ENCODE measurements at places on chromosomes 7 and 10.
A peak's percentile ranks its signal among the peaks of the same experiment; 100 is the strongest.

- no peak for DNase-seq
- H3K4me1 ChIP-seq = peaks cover 29% of the 10 kb centered on the region
- no peak overlapping the region for H3K27ac ChIP-seq
- peaks cover 2% of the 10 kb centered on the region for H3K27me3 ChIP-seq
- H3K4me3 ChIP-seq = no peak overlapping the region
Measured at GRCh38 chr10:79063661-79064492, 4.9 kb upstream of the ZMIZ1 start.

DNA sequence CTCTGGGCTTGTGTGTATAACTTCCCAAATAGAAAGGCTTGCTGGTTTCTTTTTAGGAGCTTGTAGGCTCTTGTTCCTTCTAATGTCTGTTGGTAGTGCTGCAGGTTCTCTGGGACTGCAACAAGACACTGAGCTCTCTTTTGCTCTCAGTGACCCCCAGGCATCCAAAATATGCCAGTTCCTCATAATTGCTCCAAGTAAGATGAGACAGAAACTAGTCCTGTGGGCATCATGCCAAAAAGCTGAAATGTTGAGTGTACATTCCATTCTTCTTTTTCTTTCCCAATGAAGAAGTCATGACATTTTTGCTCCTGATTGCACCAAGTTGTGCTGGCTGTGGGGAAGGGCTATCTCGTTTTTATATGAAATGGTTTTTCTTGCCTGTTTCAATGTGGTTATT is 7.1 kb upstream of the BTBD16 start:
- H3K4me1 ChIP-seq = no peaks in the 10 kb centered on the region
- H3K27ac ChIP-seq = no peak overlapping the region
- H3K4me3 ChIP-seq = no peak overlapping the region
- peaks cover 11% of the 10 kb centered on the region for H3K27me3 ChIP-seq
- H3K36me3 ChIP-seq = no peaks in the 10 kb centered on the region

GRCh38 chr7:42452356-42452755 is 215.3 kb upstream of the GLI3 start:
- DNase-seq = no peak
- H3K4me3 ChIP-seq = no peak overlapping the region
- H3K27ac ChIP-seq = no peak overlapping the region

GRCh38 chr10:51602326-51602725 is 97.1 kb downstream of the CSTF2T start:
- no peak overlapping the region for H3K27ac ChIP-seq
- no peaks in the 10 kb centered on the region for H3K36me3 ChIP-seq
- DNase-seq = no peak
- H3K4me3 ChIP-seq = no peak overlapping the region

- H3K4me1 ChIP-seq = peaks cover 6% of the 10 kb centered on the region
- H3K4me3 ChIP-seq = no peak overlapping the region
- peaks cover 5% of the 10 kb centered on the region for H3K27me3 ChIP-seq
- H3K27ac ChIP-seq = no peak overlapping the region
Measured at GRCh38 chr10:132904181-132904813, 38.1 kb downstream of the CFAP46 start.

- H3K4me1 ChIP-seq = peaks cover 14% of the 10 kb centered on the region
- H3K27me3 ChIP-seq = no peaks in the 10 kb centered on the region
- no peak overlapping the region for H3K27ac ChIP-seq
- H3K4me3 ChIP-seq = no peak overlapping the region
Measured at GRCh38 chr7:158795272-158795671, 34.0 kb downstream of the ESYT2 start.

GRCh38 chr7:66720561-66720960 is 20.0 kb upstream of the RABGEF1 start:
- H3K36me3 ChIP-seq = peaks cover 20% of the 10 kb centered on the region
- no peaks in the 10 kb centered on the region for H3K27me3 ChIP-seq
- DNase-seq = no peak
- no peaks in the 10 kb centered on the region for H3K4me1 ChIP-seq

GRCh38 chr7:104895522-104896236 is 118.3 kb upstream of the KMT2E start:
- no peak overlapping the region for H3K27ac ChIP-seq
- no peaks in the 10 kb centered on the region for H3K36me3 ChIP-seq
- no peaks in the 10 kb centered on the region for H3K27me3 ChIP-seq

DNA sequence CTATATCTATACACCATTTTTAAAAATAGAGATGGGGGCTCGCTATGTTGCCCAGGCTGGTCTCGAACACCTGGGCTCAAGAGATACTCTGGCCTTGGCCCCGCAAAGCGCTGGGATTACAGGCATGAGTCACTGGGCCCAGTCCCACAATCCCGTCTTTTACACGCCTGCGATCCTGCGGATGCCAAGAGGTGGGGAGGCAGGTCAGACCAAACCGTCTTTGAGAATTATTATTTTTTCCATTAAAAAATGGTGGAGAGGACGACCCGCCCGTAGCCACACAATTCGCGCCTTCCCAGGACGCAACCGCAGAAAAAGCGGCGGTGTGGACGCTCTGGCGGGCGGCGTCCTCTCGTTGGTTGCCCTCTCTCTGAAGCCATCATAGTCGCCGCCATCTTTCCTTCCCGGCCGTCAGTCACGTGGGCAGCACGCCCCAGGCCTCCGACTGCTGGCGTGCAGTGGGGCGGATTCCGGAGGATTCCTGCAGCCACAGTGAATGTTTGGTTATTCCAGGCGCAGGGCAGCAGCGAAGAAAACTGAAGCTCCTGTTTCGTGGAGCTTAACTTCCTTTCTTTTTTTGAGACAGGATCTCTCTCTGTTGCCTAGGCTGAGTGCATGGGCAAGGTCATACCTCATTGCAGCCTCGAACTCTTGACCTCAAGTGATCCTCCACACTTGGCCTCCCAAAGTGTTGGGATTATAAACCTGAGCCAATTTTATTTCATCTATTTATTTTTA is 9.9 kb upstream of the EPHB4 start:
- H3K27ac ChIP-seq = peak overlapping the region; percentile 72
- no peaks in the 10 kb centered on the region for H3K27me3 ChIP-seq
- DNase-seq = peak; percentile 80
- H3K4me1 ChIP-seq = peaks cover 7% of the 10 kb centered on the region

- H3K27ac ChIP-seq = no peak overlapping the region
- H3K4me1 ChIP-seq = peaks cover 11% of the 10 kb centered on the region
- H3K36me3 ChIP-seq = peaks cover 24% of the 10 kb centered on the region
Measured at GRCh38 chr10:121921238-121921931, 6.4 kb downstream of the ATE1 start.

- H3K27me3 ChIP-seq = no peaks in the 10 kb centered on the region
- peaks cover 77% of the 10 kb centered on the region for H3K4me1 ChIP-seq
- H3K27ac ChIP-seq = peak overlapping the region; percentile 74
- H3K4me3 ChIP-seq = no peak overlapping the region
Measured at GRCh38 chr7:155660758-155661093, 16.3 kb downstream of the RBM33 start.

GRCh38 chr10:60353519-60354258 is 36.0 kb downstream of the ANK3 start:
- H3K36me3 ChIP-seq = no peaks in the 10 kb centered on the region
- DNase-seq = no peak
- no peak overlapping the region for H3K4me3 ChIP-seq
- H3K27ac ChIP-seq = peak overlapping the region; percentile 4
- H3K4me1 ChIP-seq = no peaks in the 10 kb centered on the region
- H3K27me3 ChIP-seq = no peaks in the 10 kb centered on the region

- H3K27me3 ChIP-seq = peaks cover 15% of the 10 kb centered on the region
- no peak overlapping the region for H3K27ac ChIP-seq
- no peaks in the 10 kb centered on the region for H3K36me3 ChIP-seq
- H3K4me3 ChIP-seq = no peak overlapping the region
Measured at GRCh38 chr10:93715345-93715744, 13.0 kb upstream of the FRA10AC1 start.

GRCh38 chr10:77944519-77944918 is 18.0 kb upstream of the DLG5 start:
- H3K4me3 ChIP-seq = no peak overlapping the region
- peaks cover 19% of the 10 kb centered on the region for H3K27me3 ChIP-seq
- H3K4me1 ChIP-seq = peaks cover 2% of the 10 kb centered on the region
- no peaks in the 10 kb centered on the region for H3K36me3 ChIP-seq
- no peak overlapping the region for H3K27ac ChIP-seq

- H3K4me3 ChIP-seq = peak overlapping the region; percentile 43
- DNase-seq = no peak
Measured at GRCh38 chr7:98399462-98399861, 1.4 kb downstream of the BAIAP2L1 start.

DNA sequence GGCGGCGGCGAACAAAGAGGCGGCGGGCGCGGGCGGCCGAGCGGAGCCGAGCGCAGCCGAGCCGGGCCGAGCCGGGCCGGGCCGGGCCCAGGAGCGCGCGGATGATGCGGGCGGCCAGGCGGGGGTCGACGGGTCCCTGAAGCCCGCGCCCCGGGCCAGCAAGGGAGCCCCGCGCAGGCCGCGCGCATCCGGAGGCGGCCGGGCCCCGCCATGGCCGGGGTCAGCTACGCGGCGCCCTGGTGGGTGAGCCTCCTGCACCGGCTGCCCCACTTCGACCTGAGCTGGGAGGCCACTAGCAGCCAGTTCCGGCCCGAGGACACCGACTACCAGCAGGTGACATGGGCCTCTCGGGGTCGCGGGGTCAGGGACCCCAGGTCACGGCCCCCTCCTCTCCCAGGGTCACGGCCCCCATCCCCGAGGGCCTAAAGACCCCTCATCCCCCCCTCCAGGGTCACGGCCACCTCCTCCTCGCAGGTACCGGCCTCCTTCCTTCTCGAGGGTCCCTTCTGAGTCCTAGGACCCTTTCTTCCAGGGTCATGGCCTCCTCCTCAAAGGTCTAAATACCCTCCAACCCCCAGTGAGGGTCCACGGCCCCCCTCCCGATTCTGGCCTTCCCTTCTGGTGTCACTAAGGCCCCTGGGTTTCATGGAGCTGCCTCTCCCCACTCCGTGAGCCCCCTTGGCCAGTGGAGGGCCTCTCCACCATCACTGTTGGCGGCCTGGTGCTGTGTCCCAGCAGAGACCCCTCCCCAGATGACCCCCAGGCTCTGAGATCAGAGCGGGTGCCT is at the start of gene TTYH3:
TTYH3 (plus strand) TSS at position 41 of the 787 bp plus-strand sequence; CDS start at position 211, 170 bp downstream.
- peak within 1 kb of the TSS; percentile 53 for H3K27ac ChIP-seq
- H3K27me3 ChIP-seq = no peaks in the 10 kb centered on the region
- peak within 1 kb of the TSS; percentile 92 for H3K4me3 ChIP-seq
- peaks cover 15% of the 10 kb centered on the region for H3K4me1 ChIP-seq
- peak; percentile 35 for DNase-seq

- peak overlapping the region; percentile 91 for H3K4me3 ChIP-seq
- DNase-seq = peak; percentile 28
- H3K4me1 ChIP-seq = peaks cover 39% of the 10 kb centered on the region
- H3K27me3 ChIP-seq = no peaks in the 10 kb centered on the region
Measured at GRCh38 chr7:92246360-92247101, 757 bp downstream of the ANKIB1 start.

DNA sequence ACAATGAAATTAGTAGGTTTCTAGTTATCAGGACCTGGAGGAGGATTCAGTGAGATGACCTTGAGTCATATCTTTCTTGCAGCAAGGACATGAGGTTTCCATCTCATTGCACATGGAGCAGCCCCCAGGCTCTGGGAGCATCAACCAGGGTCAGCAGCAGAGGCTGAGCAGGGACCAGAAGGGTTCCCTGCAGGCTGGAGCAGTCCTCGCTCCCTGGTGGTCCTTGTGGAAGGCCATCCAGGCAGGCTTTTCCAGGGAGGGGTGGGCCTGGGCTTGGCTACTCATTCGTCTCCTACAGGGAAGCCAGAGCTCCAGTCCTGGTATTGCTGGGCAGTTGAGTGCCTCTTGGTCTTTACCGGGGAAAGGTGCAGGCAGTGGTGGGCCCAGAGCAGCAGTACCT is 587.5 kb downstream of the GLRX3 start:
- no peak overlapping the region for H3K4me3 ChIP-seq
- H3K36me3 ChIP-seq = no peaks in the 10 kb centered on the region
- no peaks in the 10 kb centered on the region for H3K4me1 ChIP-seq
- no peak overlapping the region for H3K27ac ChIP-seq
- no peak for DNase-seq

DNA sequence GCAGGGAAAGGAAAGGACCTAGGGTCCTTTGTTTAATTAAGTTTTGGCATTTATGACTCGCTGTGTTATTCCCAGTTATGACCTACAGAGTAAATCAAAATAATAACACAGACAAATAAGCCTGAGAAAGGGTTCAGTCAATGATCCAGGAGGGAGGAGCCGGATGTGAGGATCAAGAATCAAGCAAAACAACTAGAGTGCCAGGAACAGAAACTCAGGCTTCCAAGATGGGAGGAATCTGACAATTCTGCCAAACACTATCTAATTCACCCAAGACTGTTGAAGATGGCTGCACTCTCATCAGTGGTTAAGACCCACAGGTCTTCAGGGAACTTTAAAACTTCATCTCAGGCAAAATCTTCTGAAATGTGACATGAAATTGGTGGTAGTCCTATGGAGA is 50.3 kb upstream of the PIP4K2A start:
- H3K27me3 ChIP-seq = no peaks in the 10 kb centered on the region
- H3K27ac ChIP-seq = no peak overlapping the region
- H3K36me3 ChIP-seq = no peaks in the 10 kb centered on the region

DNA sequence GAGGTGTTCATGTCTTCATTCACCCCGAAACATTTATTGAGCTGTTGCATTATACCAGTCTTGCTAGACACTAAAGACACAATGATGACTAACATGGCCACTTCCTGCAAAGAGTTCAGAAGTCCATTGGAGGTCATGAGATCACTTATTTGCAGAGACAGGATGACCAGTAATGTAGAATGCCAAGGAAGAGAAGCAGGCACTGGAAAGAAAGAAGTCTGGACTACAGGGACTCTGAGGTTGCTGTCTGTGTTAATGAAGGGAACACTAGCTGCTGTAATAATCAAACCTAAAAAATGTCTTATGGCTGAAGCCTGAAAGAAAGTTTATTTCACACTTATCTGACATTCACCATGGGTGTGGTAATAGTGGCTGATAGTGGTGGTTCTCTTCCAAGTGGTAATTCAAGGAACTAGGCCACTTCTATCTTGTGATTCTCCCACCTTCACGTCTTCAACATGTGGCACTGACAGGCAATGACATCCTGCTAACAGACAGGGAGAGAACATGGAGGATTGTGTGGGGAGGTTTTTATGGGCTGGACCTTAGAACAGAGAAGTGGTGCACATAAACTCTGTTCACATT is 89.2 kb upstream of the MKLN1 start:
- DNase-seq = no peak
- no peak overlapping the region for H3K4me3 ChIP-seq
- no peaks in the 10 kb centered on the region for H3K27me3 ChIP-seq
- H3K36me3 ChIP-seq = no peaks in the 10 kb centered on the region

- H3K36me3 ChIP-seq = peaks cover 10% of the 10 kb centered on the region
- DNase-seq = no peak
- peak overlapping the region; percentile 76 for H3K27ac ChIP-seq
Measured at GRCh38 chr7:8056439-8056838, 87.8 kb downstream of the GLCCI1 start.

- H3K27ac ChIP-seq = no peak within 1 kb of the TSS
- no peak within 1 kb of the TSS for H3K4me3 ChIP-seq
- H3K4me1 ChIP-seq = no peaks in the 10 kb centered on the region
- no peaks in the 10 kb centered on the region for H3K36me3 ChIP-seq
- DNase-seq = no peak
- no peaks in the 10 kb centered on the region for H3K27me3 ChIP-seq
Measured at GRCh38 chr7:99876933-99877332, at the start of gene OR2AE1. TSS of gene OR2AE1 (minus strand) at chr7:99877033. CDS start at chr7:99877033, 0 bp downstream.
